ENCODE measurements at places on chromosomes 5 and 9. TPM values are rescaled to one million over a fixed set of nuclear protein-coding genes. Genes with fewer than 3 reads are reported as not detected.

- no peak for DNase-seq
Measured at GRCh38 chr9:73146111-73146815, 5.4 kb upstream of the ANXA1 start.

DNA sequence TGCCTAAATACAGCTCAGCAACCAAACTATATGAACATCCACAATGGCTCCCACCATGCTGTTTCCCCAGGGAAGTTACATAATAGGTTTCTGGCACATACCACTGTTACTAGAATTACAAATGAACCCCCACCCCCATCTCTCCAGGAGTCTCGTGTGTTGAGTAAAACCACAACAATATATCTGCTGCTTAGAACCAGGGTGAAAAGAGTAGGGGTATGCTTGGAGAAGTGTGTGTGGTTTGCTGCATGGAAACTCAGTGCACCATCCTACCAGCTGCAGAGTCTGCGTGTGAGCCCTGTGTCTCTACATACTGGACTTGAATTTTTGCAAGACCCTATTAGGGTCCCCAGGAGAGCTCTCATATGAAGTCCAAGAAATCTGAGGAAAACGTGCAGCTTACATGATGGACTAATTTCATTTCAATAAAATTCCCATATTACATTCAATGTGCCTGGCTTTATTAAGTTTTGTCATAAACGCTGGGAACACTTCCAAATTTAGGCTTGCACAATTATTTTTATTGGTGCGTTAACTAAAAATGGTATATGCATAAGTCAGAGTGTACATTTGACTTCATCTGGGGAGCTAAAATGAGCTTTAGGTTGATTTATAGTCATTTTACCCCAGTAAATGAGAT is 104.5 kb upstream of the NFIB start:
- DNase-seq = no peak

- DNase-seq = no peak
Measured at GRCh38 chr9:103444176-103444575, 449.0 kb downstream of the CYLC2 start.

DNA sequence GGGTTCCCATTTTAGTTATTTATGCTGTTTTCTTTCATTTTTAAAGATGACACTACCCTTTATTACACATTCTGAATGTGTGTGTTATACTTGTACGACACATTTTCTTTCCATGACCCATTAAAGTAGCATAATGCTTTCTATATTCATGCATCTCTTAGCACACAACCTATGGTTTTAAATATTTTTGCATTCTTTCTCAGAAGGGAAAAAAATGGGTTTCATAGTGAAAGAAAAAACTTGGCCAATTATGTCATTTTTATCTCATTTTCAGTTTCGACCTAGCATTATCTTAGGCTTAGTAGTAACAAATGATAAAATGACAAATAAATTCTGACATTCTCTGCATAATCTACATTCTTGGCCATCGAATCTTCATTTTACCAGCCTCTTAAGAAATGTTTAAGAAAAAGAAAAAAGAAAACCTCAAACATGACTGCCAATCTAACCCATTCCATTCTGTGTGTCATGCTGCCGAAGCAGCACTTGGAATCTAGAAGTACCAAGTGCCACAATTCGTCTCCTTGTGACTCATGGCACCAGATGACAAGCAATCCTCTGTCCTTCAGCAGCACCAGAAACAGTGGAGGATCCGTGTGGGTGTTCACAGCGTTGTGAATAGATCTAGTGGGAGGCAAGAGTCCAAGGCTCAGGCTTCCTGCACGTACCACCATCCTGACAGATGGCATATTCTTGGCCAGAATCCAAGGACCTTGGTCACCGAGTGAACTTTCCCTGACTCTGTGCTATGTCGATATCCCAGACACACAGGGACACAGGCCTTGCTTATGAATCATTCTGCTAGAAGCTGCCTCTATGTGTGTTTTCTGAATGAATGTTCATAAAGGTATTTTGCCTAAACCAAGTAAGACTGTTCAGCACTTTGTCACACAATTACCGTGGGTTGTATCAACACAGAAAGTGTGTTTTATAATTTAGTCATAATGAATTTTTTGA is 502.7 kb downstream of the NR2F1-AS1 start:
- no peak for DNase-seq

GRCh38 chr5:163633926-163634460 is 128.6 kb downstream of the MAT2B start:
- DNase-seq = no peak

- DNase-seq = no peak
Measured at GRCh38 chr9:105399117-105399516, 48.7 kb upstream of the FSD1L start.

- DNase-seq = no peak
Measured at GRCh38 chr5:66209350-66209749, 65.2 kb downstream of the SREK1 start.

- no peak for DNase-seq
Measured at GRCh38 chr5:124650951-124651662, 95.3 kb downstream of the ZNF608 start.

DNA sequence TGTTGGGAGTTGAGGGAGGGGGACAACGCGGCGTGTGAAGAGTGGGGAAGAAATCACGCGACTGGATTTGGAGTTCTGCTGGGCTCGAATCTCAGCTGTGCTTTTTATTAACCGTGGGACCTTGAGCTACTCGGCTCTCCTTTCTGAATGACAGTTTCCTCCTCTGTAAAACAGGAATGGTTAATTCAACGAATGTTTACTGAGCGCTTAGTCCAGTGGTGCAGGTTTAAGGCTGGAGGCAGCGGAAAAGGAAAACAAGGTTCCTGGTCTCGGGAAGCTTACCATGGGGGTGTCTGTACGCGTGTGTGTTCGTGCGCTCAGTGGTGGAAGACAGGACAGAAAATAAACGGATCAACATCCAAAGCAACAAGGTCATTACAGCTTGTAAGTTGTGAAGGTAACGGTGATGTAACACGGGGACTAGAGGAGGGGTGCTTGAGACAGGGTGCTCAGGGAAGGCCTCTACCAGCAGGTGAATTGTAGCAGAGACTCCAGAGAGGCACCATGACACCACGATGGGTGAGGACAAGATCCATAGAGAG is 277 bp downstream of the EIF4E1B start:
- no peak for DNase-seq

GRCh38 chr5:173321886-173322285 is 6.3 kb downstream of the STC2 start:
- DNase-seq = no peak

DNA sequence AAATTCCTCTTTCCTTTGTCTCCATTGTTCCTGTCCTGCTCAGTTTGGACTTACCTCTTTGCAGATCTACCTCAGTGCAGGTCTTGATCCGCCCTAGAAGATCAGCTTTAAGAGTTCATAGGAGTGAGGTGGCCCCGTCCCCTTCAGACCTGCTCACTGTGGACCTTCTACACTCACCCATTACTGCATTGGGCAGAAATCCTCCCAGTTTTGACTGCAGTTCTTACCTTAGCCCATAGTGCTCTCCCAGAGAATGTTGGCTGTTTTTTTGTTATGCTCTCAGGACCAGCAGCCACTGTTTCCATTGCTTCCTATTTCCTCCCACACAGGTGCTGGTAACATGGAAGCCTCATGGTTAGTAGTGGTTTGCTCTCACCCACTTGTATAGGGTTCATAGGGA is 63.3 kb downstream of the GALNT10 start:
- no peak for DNase-seq

DNA sequence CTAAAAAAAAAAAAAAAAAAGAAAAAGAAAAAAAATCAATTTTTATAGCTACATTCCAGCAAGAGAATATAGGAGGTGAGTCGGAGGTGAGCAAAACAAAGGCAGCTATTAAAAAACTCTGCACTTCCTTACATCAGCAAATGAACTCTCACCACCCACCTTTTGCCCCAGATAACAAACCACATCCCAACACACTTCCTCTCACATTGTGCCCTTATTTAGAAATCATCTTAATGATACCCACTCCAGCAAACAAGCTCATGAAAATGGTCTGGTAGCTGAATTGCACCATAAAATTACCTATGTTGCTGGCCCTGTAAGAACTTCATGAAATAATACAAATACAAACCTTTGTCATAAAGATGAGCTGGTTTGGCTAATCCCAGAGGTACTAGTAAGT is 82.9 kb downstream of the CEMIP2 start:
- DNase-seq = no peak

GRCh38 chr5:91357806-91358205 is 25.3 kb downstream of the ARRDC3 start:
- no peak for DNase-seq

- DNase-seq = no peak
Measured at GRCh38 chr5:6188344-6188743, 190.0 kb downstream of the MED10 start.

- no peak for DNase-seq
Measured at GRCh38 chr9:133604856-133605255, 4.3 kb downstream of the FAM163B start.

GRCh38 chr5:149757956-149758355 is 27.8 kb downstream of the PPARGC1B start:
- DNase-seq = peak; percentile 42

- no peak for DNase-seq
Measured at GRCh38 chr9:2972475-2972874, 128.6 kb upstream of the PUM3 start.

DNA sequence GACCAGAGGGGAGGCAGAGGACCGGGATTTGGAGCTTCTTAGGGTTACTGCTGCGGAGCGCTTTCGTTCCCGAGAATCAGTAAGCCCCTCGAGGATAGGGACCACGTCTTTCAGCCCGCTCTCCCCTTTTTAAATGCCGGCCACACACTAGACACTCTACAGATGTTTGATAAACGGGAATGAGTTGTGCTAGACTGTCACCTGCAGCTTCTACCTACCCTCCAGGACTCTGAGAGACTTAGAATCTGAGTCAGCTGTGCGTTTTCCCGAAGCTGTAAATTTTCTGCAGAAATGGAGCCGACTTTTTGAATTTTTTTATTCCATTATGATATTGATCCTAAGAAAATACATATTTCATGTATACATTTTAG is 670 bp downstream of the CCDC171 start:
- DNase-seq = no peak

- peak; percentile 83 for DNase-seq
Measured at GRCh38 chr5:134568761-134569695, 43.6 kb downstream of the JADE2 start.

The SAXO1 gene
- total RNA-seq = 0.12 TPM

The PCSK1 gene
- not detected for total RNA-seq

The DMRT3 gene
- not detected for total RNA-seq

The DEPDC1B gene
- total RNA-seq = 0.20 TPM

The FBN2 gene
- 0.58 TPM for total RNA-seq

The SNCAIP gene
- 4.0 TPM for total RNA-seq

The TMEM252 gene
- total RNA-seq = not detected

The STKLD1 gene
- total RNA-seq = 1.2 TPM

The ALAD gene
- 37.7 TPM for total RNA-seq

The CRHBP gene
- total RNA-seq = 0.26 TPM

The BAAT gene
- total RNA-seq = 1.0 TPM

The MARVELD2 gene
- 32.4 TPM for total RNA-seq

The MSMP gene
- total RNA-seq = not detected

Measured in upper lobe of right lung (tissue), 1 donor.